Non-pigmented ciliary epithelial cell (primary cell): ENCODE measurements at places on chromosomes 7 and 10.

- no peak for DNase-seq
These were observed 903 bp upstream of the NT5C2 start for GRCh38 chr10:103193820-103194529.

DNA sequence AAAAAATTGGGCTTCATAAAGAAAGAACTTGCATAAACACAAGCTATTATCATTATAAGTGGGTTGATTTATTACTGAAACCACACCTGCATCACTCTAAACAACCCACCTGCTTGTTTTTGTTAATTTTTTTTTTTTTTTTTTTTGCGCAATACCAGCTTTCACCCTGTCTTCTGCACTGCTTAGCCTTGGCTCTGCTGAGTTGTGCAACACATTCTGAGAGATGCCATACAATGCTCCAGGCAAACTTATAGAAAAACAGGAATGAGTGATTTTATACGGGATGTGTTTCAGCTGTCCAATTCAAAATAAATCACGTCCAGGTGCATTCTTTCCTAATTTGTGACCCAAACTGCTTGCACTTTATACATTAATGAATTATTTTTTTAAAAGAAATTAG is 923.6 kb downstream of the GATA3 start:
- no peak for DNase-seq

- no peak for DNase-seq
These were observed 44.4 kb upstream of the SLF2 start for GRCh38 chr10:100868382-100868781.

GRCh38 chr7:105487579-105488571 is 34.2 kb downstream of the PUS7 start:
- no peak for DNase-seq

- DNase-seq = no peak
These were observed 30.6 kb downstream of the ZC3HAV1 start for GRCh38 chr7:139078911-139079310.

- DNase-seq = no peak
These were observed 36.8 kb downstream of the TAS2R41 start for GRCh38 chr7:143514487-143514886.

DNA sequence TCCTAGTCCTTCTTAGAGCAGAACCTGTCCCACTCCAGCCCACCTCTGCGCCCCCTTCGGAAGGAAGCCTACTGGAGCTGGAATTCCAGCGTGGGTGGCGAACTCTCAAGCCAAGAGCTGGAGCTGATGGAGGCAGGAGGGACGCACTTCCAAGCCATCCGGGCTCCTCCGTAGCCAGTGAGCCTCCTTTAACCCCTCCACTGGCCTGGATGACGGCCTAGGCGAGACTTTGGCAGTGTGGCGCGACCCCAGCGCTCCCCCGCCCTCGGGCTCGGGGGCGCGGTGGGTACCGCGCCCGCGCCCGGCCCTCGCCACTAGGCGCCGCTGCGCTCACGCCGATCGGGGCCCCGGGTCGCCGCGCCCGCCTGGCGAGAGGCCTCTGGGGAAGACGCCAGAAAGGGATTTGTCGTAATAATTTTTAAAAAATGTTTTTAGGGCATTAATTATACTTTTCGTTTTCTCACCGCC is 5.1 kb upstream of the EMX2 start:
- DNase-seq = no peak

DNA sequence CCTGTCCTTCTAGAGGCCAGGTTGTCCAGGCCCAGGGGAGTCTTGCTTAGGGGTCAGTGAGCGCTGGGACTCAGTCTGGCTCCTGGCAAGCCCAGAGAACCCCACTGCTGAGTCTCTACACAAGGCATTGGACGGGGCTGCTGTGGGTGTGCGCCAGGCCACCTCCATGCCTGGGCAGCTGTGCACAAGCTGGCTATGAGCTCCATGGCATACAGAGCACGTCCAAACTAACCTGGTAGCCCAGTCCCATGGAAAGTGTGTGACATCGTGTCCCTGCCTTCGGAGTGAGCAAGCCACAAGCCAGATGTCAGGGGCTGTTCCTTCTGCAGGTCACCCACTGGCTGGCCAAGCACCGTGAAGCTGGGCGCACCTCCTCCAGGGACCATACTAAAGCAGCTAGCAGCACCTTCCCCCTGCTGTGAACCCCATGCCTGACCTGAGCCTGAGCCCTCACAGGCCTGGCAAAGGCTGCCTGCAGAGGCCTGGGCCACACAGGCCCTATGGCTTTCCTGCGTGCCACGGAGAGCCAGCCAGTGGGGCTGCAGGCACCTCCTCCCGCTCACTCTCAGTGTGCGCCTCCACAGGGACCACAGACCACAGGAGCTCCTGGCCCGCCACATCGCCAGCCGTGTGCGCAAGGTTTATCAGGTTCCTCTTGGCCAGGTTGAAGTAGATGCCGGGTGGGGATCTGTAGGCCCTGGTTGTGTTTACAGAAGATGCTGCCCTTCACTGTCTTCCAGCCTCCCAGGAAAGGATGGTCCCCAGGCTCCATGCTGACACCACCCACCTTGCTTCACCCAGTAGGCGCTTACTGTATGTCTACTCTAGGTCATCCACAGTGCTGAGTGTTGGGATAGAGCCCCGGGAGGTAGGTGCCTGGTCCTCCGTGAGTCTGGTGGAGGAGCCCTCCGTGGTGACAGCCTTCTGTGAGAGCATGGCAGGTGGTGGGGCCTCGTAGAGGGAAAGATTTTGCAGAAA is 219.7 kb downstream of the EBF3 start:
- DNase-seq = no peak

- DNase-seq = peak; percentile 72
These were observed 126.5 kb upstream of the JCAD start for GRCh38 chr10:30185916-30186315.

- no peak for DNase-seq
These were observed 24.4 kb downstream of the RALA start for GRCh38 chr7:39647816-39648215.

GRCh38 chr10:48613016-48613415 is 8.1 kb upstream of the ARHGAP22 start:
- DNase-seq = no peak

GRCh38 chr10:2124135-2124534 is 386.8 kb upstream of the ADARB2 start:
- no peak for DNase-seq

- DNase-seq = no peak
These were observed 124.4 kb downstream of the TACC2 start for GRCh38 chr10:122113161-122113944.

DNA sequence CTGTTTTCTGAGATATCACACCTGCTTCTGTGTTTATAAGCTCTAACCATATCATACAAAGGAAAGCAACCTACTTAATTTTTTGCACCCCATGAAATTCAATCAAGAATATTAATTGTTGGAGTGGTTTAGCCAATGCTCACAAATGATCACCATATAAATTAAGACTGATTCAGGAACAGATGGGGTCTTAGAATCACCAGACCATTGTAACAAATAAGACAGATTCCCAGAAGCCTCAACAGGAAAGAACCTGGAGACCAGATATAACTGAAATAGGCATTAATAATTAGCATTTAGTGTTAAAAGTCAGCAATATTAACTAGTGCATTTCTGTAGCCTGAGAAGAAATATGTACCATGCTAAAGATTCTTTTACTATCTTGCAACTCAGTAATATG is 73.6 kb downstream of the SLC13A1 start:
- DNase-seq = no peak

DNA sequence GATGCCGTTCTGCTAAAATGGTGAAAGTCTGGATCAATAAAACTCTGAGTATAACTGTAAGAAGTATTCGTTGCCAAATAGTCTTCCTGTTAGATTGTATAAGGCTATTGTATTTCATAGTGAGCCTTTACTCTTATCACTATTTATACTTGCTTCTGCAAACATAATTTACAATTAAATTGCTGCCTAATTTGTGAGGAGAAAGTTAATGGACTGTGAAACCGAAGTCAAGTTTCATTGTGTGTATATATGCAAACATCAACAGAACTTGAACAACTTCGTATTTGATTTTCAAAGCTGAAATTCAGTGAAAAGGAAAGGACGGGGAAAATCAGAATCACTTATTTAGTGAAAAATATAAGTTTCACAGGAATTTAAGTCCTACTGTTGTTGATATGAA is 135.9 kb upstream of the CCDC6 start:
- no peak for DNase-seq

DNA sequence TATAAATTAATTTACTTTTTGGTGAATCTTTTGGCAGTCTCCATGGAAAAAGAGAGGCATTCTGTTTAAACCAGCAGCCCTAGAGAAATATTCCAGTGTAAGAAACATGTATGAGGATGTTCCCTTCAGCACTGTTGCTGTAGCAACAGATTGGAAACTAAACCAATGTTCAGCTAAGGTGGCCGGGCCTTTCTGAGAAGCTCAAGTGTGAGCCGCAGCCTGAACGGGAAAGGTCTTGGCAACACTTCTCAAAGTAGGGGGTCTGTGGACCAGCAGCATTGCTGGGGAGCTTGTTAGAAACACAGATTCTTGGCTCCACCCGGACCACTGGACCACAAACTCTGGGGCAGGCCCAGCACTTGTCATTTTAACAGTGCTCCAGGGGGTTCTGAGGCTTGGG is 36.2 kb downstream of the RAMP3 start:
- DNase-seq = no peak

DNA sequence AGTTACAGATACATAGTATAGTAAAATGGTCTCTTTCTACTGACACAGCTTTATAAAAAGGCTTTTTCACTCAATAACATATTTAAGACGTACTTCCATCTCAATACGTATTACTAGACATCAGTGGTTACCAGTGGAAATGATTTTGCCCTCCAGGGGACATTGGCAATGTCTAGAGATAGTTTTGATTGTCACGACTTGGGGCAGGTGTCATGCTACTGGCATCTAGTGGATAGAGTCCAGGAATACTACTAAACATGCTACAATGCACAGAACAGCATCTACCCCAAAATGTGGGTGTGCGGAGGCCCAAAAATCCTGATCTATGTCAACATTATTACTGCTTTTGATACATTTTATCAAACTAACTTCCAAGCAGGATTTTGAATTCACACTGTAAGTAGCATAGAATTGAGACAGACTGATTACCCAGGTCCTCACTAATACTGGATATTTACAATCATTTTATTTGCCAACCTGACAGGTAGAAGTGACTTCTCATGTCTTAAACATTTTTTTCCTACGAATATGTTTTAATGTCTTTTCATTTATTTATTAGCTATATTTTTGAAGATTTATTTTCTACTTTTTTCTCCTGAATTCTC is 53.8 kb downstream of the HGF start:
- no peak for DNase-seq

DNA sequence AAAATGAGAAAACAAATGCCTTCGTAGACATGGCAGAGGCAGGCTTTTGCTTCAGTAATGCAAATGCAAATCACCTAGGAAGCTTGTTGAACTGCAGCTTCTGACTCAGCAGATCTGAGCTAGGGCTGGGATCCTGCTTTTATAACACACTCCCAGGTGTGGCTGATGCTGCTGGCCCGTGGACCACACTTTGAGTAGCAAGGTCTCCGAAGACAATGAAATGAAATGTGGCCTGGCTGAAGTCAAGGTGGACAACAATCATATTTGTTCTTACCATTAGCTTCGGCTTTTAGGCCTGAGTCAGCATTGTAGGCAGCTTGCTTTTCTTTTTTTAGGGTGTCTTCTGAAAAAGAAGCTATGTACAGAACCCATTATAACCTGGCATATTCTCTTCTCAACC is 26.3 kb downstream of the COL17A1 start:
- no peak for DNase-seq

DNA sequence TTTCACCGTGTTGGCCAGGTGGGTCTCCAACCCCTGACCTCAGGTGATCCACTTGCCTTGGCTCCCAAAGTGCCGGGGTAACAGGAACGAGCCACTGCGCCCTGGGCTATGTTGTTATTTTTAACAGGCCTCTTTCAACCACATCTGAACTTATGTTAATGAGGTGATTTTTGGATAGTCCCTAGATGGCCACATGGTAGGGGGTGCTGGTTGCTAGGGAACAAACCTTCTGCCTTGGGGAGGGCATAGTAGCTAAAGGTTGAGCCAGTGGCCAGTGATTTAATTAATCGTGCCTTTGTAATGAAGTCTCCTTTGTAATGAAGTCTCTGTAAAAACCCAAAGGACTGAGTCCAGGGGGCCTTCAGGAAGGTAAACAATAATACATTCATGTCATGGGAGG is 9.1 kb downstream of the COMTD1 start:
- no peak for DNase-seq

GRCh38 chr10:34097682-34098081 is 717.4 kb downstream of the PARD3 start:
- DNase-seq = no peak

- DNase-seq = no peak
These were observed 205.3 kb downstream of the BUB3 start for GRCh38 chr10:123359539-123359938.

GRCh38 chr10:101974091-101974971 is 81.6 kb downstream of the ARMH3 start:
- no peak for DNase-seq

- peak; percentile 13 for DNase-seq
These were observed 287.6 kb downstream of the TWIST1 start for GRCh38 chr7:18829858-18830285.

DNA sequence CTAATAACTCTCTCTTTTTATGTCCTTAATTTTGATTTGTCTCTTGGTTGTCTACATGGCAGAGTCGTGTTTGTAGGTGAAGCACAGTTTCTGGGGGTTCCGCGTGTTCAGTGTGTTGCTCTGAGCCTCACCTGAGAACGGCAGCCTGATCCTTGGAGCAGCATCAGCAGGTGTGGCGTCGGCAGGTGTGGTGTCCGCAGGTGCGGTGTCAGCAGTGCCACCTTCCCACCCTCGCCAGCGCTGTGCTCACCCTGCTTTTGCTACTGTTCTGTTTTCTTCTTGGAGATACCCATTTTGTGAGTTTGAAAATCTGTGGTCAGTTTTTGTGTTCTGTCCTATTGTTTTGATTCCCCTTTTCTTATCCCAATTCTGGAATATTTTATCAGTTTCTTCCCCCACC is 406.6 kb downstream of the GLRX3 start:
- no peak for DNase-seq

DNA sequence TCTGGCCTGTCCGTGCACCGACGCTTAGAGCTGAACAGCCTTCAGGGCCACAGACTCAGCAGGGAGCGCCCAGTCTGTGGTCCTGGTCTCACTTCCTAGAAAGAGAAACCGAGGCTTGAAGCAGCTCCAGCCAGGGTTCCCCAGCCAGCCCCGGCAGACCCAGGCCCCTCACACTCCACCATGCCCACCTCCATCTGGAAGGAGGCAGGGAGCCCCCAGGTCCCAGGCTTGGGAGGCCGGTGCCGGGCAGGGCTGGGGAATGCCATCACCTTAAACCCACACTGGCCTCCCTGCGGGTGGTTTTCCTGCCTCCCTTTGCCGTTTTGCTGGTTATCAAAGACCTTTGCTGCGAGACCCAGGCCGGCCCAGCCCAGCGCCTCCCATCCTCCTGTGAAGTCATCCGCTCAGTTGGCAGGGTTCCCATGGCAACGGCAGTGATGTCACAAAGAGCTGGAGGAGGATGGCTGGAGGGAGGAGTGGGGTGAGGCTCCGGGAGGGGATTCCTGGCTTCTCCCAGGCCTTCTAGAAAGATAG is 24.0 kb downstream of the ELFN1 start:
- peak; percentile 15 for DNase-seq

DNA sequence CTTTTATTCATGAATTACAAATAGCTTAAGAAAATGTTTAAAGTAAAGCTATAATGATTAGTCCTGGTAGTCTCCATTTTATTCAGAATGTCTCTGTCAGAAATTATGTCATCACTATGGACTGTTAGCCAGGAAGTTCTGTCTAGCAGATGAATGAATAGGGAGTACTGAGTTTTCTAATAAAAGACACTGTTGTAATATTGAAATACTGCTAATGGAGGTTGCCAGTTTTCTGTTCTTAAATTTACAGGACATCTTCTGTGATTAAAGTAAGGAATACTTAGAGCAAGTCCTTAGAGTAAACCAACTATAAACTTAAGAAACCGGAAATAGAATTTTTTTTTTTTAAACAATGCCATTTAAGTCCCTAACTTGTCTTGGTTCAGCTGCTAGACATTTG is 309.8 kb downstream of the ADK start:
- DNase-seq = no peak
